Stimulated activated CD4-positive, alpha-beta T cell treated with anti-CD3 and anti-CD28 coated beads, TNF-alpha, amount 100 ng/mL, for 24 hours (primary cell): ENCODE measurements at places on chromosomes 4 and X.

DNA sequence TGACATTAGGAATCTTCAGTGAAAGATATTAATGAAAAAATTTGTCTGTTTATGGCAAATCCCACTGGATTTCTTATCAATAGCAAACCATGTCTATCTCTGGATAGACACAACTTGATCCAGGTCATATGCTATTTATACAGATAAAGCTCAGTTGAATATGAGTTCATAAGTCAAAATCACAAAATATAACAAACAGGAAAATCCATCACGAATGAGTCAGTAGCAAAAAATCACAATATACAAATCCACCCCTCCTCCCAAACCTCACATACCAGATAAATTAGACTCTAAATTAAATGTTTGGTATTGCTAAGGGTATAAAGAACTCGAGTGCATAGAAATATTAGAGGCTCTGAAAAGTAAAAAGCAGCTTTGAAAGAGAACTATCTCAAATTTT lies 420.5 kb downstream of the TLL1 start:
- no peak for DNase-seq

DNA sequence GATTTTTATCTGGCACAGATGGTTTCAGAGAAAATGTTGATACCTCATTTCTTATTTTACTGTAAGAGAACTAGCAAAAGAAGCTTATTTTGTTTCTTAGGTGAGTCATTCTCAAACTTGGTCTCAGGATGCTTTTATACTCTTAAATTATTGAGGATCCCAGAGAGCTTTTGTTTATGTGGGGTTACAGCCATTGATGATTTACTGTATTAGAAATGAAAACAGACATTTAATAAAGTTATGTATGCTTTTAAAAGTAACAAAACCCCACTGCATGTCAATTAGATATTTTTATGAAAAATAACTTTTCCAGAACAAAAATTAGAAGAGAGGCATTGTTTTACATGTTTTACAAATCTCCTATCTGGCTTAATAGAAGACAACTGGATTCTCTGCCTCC lies 12.1 kb downstream of the USP9X start:
- DNase-seq = no peak

DNA sequence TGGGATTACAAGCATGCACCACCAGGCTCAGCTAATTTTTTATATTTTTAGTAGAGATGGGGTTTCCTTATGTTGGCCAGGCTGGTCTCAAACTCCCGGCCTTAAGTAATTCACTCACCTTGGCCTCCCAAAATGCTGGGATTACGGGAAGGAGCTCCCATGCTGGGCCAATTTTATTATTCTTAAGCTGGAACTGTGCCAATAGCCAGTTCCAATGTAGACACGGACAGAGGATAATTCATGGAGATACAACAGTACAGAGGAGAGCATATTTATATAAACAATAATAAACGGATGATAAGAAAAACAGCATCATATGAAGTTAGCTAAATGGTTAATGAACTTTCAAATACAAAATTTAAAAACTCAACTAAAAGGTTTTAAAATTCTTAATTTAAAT lies 87.8 kb downstream of the PPA2 start:
- DNase-seq = no peak

DNA sequence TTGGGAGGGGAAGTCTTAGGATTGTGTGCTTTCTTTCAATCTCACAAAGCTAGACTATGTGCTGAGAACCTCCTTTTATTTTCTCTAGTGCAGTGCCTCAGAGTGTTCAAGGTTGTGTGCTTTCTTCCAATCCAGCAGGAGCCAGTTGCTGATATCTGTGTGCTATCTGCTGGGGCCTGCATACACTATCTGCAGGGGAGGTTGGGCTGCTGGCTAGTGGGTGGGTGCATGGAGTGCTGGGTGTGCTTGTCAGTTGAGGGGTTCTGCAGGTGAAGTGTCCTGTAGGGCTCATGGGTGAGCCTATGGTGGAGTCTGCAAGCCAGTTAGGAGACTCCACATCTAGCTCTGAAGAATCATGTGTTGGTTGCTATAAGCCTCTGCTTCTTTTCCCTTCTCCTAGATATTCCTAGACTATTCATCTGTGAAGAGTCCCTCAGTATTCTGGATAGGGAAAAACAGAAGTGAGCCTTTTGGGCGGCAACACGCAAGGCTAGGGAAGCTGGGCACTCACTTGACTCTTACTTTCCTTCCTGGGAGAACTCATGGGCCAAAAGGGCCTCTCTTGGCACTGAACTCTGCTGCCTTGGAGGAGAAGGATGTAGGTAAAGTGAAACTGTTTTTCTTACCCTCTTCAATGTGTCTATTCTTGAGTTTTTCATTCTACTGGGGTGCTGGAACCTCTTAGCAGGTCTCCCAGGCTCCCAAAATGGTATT lies 8.0 kb upstream of the CISD2 start:
- no peak for DNase-seq

GRCh38 chrX:46376246-46376885 lies 168.9 kb downstream of the ZNF674 start:
- no peak for DNase-seq

DNA sequence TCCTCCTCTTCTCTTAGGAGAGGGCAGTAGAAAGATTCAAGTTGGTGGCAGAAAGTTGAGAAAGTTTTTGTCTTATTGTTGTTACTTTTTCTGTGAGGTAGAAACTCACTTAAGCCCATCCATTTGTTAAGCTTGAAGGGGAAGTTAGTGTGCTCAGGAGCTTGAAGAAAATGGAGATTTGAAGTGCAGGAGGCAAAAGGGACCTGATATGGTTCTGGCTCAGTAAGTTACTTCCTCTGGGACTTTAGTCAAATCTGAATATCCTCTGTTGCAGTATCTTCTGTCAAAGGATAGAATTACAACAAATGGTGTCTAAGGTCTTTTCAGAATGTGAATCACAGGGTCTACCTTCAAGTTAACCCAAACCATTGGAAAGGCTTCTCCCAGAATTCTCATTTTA lies 46.2 kb downstream of the CXCL13 start:
- no peak for DNase-seq

- no peak for DNase-seq
Observed at GRCh38 chr4:166981847-166982246, 252.4 kb downstream of the SPOCK3 start.

- DNase-seq = no peak
Observed at GRCh38 chr4:5385741-5386311, 322.5 kb downstream of the EVC2 start.

DNA sequence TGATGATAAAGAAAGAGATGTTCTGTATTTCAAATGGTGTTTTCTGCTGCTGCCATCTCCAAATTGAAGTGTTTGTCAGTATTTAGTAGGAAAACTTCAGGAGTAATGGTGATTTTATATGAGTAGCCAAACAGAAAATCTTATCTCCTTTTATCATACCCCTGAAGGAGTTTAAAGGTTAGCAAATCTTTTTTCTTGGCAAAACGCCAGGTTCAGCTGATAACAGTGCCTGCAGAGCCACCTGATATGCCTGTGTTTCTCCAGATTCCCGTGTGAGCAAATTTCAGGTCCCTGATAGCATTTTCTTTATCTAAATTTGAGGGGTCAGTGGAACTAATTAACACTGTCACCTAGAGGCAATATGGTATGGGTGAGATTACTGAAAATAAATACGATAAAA lies 65.8 kb upstream of the ETNPPL start:
- no peak for DNase-seq

GRCh38 chr4:140243278-140243753 lies 89.3 kb upstream of the MAML3 start:
- DNase-seq = no peak

DNA sequence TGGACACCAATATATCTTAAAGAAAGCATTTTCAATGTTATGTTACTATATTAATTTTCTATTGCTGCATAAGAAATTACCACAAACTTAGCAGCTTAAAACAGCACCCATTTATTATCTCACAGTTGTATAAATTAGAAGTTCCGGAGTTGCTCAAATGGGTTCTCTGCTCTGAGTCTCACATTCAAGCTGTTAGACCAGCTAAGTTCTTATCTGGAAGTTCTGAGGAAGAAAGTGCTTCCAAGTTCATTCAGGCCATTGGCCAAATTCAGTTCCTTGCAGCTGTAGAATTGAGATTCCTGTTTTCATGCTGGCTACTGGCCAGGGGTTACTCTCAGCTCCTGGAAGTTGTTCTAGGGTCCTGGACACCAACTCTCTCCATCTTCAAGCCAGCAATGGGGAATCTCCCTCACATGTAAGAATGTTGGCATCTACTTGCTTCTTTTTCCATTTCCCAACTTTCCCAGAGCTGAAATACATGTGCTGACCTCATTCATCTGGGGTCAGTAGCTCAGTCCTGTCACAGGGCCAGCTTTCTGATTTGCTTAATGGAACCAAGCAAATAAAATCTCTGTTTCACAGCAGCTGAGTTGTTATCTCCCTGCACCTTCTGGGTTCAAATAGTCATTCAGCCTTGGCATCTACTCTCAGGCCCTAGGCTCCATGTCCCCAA lies 99.6 kb upstream of the INTU start:
- DNase-seq = no peak

GRCh38 chr4:124883632-124884031 lies 171.1 kb upstream of the ANKRD50 start:
- no peak for DNase-seq

GRCh38 chrX:108366644-108367406 lies 71.4 kb downstream of the COL4A6 start:
- DNase-seq = no peak

DNA sequence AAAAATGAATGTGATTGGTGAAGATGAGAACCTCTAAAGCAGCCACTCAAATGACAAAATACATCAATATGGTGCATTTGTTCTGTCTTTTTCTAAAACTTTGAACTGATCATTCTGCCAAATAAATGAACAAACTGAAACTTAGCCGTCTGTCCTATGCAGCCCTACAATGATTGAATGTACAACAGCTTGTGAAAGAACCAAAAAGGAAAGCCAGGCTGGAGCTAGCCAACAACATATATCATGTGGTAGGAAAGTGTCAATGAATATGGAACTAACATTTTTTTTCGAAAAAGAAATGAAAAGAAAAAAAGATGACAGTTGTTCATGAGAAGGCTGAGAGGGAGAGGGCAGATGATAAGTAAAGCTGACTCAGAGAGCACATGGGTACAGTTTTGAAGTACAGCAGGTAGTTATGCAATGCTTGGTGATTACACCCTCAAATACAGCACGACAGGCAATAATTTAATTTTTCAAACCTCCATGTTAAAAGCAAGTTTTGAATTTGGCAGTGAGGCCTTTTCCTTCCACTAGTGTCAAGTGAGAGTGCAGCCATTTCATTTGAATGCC lies 21.2 kb upstream of the SLC7A11 start:
- DNase-seq = no peak

- DNase-seq = no peak
Observed at GRCh38 chr4:85398276-85398675, 76.7 kb upstream of the ARHGAP24 start.

GRCh38 chrX:15315509-15315908 lies at the start of gene ASB11:
TSS of gene ASB11 (minus strand) at chrX:15315640. CDS start at chrX:15315605, 35 bp downstream.
- no peak for DNase-seq

DNA sequence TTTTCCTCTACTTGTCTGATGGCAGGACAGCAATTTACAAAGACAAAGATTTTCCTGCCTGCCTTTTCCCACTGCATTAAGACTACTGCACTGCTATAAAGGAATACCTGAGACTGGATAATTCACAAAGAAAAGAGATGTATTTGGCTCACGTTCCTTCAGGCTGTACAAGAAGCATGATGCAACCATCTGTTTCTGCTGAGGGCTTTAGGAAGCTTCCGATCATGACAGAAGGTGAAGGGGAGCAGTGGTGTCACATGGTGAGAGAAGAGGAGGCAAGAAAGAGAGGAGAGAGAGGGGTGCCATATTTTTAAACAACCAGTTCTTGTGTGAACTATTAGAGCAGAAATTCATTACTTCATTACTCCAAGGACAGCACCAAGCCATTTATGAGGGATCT lies 617.1 kb upstream of the HTR2C start:
- DNase-seq = no peak

DNA sequence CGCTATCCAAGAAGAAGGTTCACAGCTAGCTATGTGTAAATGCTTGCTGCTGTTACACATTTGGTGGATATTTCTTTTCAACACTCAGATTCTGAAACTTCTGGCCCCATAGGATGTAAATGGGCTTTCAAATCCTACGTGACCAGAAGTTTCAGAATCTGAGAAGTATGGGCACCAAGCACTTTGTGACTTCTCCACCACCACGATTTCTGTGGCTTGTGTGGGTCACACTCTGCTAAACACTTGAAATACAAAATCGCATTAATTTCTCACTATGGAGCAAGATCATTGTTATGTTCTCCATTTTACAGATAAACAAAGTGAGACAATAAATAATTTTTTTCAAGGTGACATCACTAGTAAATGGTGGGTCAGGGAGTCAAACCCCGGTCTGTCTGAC lies 259.4 kb upstream of the JADE1 start:
- DNase-seq = no peak

DNA sequence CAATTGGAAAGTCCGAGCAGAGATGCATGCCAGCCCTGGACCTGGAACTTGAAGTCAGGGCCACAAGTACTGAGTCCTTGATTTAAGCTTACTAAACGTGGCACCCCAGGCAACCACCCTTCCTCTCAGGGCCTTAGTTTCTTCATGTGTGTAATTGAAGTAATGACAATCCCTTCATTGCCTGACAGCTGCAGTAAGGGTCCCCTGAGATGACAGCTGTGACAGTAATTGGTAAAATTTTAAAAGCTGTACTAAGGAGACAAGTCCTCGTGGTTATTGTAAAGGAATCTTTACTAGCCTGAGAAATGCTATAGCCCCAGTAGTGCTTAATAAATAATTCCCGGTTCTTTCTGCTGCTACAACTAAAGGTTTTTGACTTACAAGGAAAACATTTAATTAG lies 175.1 kb upstream of the RADX start:
- no peak for DNase-seq

DNA sequence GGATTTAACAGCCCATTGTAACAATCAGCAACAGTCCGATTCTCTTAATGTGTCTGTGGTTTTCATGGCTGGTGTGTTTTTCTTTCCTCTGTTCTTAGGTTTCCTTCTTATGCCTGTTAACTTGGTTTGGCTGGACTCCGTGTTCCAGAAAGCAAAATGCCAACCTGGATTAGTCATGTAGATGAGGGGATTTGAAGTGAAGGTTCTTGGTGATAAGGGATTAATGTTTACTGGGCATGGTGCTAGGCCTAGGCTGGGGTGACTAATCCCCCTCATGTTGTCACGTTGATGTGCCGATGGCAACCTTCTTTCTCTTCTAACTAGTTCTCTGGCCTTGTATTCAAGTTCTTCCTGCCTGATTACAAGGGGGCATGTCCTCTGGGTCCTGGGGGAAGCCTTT lies 85.9 kb downstream of the REPS2 start:
- no peak for DNase-seq

DNA sequence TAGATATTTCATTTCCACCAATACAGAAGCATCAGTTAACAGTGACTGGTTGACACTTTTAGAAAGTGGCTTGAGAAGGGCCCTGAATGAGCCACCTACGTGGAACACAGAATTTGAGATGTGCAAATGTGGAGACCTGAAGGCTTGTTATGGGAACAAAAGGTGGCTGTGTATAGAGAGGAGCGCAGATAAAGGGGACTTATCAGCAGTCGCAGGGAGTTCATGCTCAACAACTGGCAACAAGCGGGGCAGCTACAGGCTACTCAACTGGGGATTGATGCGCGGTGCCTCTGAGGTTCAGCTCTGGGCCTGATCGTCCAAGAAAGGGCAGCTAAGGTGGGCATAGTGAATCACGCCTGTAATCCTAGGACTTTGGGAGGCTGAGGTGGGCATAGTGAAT lies 3.4 kb upstream of the FAM3A start:
- no peak for DNase-seq
